ENCODE measurements at places on chromosomes 1 and 21.

DNA sequence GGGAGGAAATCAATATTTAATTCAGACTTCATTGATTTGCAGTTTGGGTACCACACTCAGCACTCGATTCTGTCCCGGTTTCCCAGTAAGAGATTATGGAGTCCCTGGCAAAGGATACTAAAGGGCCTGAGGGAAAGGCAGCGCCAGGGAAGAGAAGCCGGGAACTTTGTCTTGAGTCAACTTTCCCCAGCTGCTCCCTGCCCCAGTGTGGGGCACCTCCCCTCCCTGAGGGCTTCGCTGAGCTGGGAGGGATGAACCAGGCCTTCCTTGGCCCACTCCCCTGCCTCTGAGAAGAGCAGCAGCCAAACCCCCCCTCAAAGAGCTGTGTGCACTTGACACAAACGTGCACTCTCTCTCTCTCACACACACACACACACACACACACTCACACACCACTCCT, 32.6 kb downstream of the OPTC start:
- DNase-seq, result no peak

DNA sequence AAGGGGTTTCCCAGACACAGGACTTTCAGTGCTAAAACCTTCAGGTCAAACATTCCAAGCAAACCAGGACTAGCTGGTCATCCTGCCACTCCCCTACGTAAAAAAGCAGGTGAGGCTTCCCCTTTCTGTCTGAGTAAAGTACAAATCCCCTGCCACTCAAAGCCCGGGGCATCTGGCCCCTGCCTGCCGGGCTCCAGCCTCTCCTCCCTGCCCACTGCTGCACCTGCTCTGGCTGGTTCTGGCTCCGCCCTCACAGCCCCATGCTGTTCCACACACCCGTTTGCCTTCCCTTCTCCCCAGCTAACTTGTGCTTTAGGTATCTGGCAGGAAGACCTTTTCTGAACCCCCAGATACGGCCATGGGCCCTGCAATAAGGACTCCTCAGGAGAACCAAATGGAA, 23.3 kb upstream of the S100A7 start:
- DNase-seq, result peak; percentile 81

- DNase-seq, result no peak
Measured at GRCh38 chr1:36994294-36994693, 40.0 kb downstream of the GRIK3 start.

- DNase-seq, result no peak
Measured at GRCh38 chr1:197841883-197842553, 60.4 kb upstream of the C1orf53 start.

DNA sequence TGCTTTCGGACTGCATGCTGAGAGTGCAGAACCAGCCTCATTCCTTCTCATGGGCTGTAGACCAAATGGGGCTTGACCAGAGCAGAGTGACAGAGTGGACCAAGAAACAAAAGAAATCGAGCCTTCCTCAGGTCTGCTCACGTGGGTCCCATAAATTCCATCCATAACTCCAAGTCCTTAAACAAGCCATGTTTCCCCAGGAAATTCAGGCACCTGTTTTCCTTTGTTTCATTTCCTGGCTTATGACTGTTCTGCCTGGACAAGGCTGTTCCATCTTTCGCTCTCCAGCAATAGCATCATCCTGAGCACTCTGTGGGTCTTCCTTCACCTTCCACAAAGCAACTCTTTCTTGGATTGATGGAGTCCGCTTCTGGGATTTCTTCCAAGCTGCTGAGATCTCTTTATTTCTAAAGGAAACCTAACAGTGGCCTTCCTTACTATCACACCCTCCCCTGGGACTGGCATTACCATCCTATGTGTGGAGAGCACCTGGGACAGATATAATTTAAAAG, 63.9 kb downstream of the LAMC2 start:
- no peak for DNase-seq

DNA sequence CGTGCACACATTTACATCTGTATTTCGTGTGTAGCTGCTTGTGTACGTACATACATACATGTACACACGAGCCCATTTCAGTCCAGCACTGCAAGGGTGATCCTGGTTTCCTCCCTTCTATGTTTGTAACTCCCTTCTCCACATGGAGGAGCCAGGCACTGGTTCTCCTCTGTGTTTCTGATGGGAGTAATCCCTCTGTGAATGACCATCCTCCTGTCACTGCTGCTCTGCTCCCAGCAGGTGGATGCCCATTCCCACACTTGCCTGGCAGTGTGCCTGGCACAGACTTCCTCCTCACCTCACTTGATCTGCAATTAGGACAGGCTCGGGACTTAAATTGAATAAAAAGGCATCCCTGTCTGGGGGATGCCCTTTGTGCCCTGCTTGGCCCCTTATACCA, 37.1 kb downstream of the TRAPPC10 start:
- no peak for DNase-seq

GRCh38 chr1:207673399-207673798, 28.5 kb downstream of the CR1L start:
- no peak for DNase-seq

DNA sequence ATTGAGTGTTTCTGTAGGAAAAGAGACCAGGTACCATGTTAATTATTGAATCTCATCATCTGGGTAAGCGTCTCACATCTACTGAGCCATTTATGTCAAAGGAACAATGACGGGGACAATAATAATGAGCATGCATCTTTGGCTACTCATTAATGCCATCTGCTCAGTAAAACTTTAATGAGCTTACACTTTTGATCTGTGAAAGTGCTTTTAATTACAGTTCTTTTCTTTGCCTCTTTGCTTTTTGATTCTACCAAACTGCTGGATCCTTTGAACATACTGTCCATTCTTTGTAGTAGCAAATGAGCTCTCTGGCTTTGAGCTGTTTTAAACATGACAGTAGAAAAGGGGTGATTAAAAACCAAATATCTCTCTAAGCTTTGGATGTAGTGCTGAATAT, 181.2 kb upstream of the IVNS1ABP start:
- peak; percentile 29 for DNase-seq

GRCh38 chr1:151945725-151946722, 36.7 kb upstream of the THEM4 start:
- peak; percentile 59 for DNase-seq

DNA sequence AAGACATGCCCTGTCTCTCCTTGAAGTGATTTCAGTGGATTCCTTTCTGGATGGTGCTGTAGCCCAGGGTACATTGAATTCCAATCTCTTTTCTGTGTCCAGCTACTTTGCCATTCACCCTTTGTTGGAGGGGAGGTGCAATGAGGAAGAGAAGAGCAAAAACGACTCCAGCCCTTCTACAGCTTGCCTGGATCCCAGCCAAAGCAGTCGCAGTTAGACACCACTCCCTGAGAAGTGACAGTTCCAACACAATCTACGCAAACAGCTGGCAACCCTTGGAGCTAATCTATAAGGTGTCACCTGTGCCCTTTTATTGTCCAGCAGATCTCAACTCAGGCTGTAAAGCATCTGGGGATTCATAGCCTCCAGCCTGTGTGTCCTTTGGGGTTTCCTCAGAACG, 4.6 kb downstream of the CD244 start:
- no peak for DNase-seq

DNA sequence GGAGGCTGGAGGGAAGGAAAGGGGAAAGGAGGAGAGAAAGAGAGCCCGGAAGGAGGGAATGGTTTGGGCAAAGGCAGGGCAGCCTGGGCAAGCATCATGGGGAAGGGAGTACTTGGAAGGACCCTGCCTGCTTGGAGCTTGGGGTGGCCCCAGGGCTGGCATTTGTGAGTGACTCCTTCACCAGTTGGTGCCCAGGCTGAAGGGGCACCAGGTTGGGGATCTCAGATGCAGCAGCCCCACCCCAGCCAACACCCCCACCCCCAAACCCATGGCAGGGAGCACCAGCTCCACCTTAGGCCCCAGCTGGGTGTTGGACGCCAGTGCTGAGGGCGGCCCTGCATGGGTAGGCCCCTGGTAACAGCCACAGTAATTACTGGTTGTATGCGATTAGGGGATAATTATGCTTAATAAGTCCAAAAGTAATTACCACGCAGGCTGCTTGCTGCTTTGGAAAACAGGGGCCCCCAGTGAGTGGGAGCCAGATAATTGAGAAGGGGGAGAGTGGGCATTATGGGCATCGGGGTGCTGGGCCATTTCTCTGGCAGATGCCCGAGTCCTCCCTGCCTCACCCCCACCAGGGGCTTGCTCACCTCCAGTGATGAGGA, 78.3 kb downstream of the VWA5B1 start:
- DNase-seq, result peak; percentile 82

- peak; percentile 26 for DNase-seq
Measured at GRCh38 chr1:207454046-207454964, at the start of gene CR2. Gene CR2, plus strand, starts transcription at chr1:207454328. Its CDS starts 91 bp downstream, at chr1:207454419.

- no peak for DNase-seq
Measured at GRCh38 chr21:38544661-38545060, 46.4 kb upstream of the ERG start.

- DNase-seq, result no peak
Measured at GRCh38 chr1:76510672-76511557, 356.4 kb upstream of the ST6GALNAC5 start.

DNA sequence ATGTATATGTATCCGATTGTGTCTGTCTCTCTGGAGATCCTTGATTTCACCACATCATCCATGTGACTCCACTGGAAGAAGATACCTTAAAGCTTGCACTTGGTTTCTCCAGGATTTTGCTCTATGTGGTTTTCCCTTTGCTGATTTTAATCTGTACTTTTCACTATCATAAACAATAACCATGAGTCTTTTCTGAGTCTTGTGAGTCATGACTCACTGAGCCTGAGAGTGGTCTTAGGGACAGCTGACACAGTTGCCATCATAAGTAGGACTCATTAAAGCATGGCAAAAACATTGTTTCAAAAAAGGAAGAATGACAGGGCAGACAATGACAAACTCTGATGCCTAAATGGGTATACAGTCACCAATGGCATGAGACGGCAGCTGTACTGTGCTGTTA, 226.2 kb downstream of the AKT3 start:
- DNase-seq, result no peak

DNA sequence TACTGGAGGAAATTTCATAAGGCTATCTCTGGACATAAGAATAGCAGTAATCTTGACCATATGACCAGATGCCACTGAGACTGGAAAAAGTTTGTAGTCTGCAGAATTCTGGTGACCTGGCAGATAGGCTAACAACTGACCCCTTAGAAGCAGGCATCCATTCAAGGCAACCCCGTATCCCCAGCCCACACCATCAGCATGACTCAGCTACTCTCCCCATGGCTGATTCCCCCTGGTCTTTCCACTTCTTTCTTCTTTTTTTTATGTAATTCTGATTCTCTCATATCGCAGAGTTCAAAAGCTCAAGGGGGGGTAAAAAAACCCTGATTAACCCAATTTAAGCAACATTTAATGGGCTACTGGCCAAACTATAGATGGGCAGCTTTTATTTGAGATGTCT, 243.1 kb downstream of the ZNF648 start:
- no peak for DNase-seq

DNA sequence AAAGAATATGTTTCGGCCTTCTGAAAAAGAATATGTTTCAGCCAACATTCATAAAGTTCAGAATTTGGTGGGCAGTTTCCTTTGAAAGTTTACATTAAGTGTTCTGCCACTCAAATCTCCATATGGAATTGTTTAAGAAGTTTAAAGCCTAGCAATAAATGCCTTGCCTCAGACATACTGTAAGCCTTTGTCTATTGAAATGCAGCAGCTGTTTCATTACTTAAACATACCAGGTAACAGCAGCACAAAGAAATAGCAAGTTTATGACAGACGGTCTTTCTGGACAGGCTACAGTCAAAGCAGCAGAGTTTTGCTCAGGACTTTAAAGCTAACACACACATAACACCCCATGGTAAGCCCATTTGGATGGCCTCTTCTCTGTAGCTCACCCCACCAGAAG, 38.5 kb upstream of the C1orf105 start:
- no peak for DNase-seq

- no peak for DNase-seq
Measured at GRCh38 chr1:101291562-101292380, 55.0 kb downstream of the S1PR1 start.

- peak; percentile 86 for DNase-seq
Measured at GRCh38 chr1:209569455-209570207, 13.9 kb upstream of the CAMK1G start.

- no peak for DNase-seq
Measured at GRCh38 chr21:15135867-15136629, 71.2 kb upstream of the NRIP1 start.

DNA sequence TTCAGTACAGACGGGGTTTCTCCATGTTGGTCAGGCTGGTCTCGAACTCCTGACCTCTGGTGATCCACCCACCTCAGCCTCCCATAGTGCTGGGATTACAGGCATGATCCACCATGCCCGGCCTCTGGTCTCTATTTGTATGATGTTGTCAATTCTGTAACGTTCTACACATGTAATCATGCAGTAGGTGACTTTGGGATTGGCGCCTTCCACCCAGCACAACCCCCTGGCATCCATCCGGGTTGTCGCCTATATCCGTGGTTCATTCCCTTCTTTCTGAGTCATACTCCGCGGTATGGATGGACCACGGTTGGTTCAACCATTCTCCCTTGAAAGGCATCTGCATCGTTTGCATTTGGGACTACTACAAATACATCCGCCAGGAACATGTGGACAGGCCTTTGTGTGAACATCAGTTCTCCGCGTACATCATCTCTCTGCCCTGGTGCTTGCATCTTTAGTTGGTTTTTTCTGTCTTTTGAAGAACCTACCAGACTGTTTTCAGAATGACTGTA, 72.1 kb downstream of the PDE9A start:
- no peak for DNase-seq

- DNase-seq, result no peak
Measured at GRCh38 chr1:176460544-176461336, 2.2 kb upstream of the PAPPA2 start.

GRCh38 chr1:178542554-178543289, 29.8 kb downstream of the TEX35 start:
- DNase-seq, result peak; percentile 22

DNA sequence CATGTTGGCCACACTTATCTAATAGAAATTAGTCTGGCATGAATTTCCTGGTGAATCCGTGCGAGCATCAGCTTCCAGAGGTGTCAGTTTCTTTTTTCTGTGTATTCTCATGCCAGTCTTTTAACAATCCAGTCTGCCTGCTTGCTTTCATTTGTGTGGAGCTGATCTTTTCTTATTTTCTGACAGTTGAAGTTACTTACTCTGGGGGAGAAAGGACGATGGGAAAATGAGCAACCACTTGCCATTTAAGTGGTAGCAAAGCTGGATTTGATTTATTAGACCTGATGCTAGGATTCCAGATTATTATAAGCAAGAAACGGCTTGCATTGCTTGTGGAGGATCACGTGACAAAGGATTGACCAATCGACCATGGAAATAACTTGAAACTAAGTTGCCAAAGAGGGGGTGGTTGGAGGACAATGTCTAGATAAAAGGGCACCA, 24.3 kb upstream of the APP start:
- no peak for DNase-seq

- DNase-seq, result no peak
Measured at GRCh38 chr1:184889166-184889565, 85.1 kb downstream of the NIBAN1 start.

- DNase-seq, result no peak
Measured at GRCh38 chr1:33610391-33610790, 137.9 kb downstream of the ZSCAN20 start.

DNA sequence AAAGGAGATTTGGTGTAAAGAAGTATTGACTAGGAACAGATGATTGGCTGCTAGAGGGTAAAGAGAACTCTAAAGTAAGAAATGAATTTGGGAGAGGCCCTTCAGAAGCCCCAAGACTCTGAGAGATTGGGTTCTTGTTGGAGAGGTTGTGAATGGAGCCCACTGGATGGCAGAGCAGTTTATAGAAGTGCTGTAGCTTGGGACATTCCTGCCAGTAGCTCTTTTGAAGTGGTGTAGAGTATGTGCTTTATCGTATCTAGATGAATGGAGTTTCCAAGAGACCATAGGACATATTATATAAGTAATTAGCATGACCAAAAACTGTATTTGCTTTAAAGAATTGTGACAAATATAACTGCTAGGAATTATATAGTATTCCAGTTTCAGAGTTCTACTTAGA, 21.3 kb downstream of the USP25 start:
- no peak for DNase-seq

GRCh38 chr1:15765495-15766194, 7.0 kb downstream of the FBLIM1 start:
- no peak for DNase-seq

Data from NCI-H1105 (cell line).